Activated CD4-positive, alpha-beta T cell treated with anti-CD3 and anti-CD28 coated beads for 48 hours (primary cell): ENCODE measurements at places on chromosomes 11 and 22.

DNA sequence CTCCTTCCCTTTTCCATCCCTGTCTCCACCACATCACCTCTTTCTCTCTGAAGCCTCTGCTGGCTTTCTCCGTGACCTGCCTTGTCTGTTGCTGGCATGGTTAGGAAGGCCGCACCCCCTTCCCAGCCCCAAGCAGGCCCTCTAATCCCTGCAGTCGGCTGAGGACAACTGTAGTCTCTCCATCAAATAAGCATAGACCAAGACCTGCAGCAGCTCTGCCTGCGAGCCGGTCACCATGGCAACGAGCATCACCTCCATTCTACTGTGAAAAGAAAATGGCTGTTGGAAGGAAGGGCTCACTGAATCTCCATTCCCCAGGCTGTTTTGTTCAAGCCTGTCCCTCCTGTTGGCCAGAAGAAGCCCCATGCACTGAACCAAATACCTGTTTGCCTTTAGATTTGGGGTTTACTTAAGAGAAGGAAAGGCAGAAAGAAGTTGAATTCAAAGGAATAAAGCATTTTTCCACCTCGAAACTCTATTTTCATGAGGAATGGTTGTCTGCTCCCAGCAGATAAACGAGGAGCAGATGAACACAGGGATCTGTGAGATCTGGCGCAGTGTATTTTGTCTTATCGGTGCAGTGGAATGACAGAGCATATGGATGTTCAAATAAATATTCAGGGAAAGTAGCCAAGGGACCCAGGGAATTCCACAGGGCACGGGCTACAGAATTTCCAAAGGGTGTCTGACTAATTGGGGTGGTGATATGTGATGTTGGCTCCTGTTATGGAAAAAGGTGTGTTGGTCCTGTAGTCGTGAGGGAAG, 113.1 kb upstream of the TTC12 start:
- no peak for DNase-seq

- DNase-seq: peak; percentile 62
These were observed 19.5 kb downstream of the PIK3IP1 start for GRCh38 chr22:31272522-31273446.

GRCh38 chr11:57073128-57073527, 84.4 kb downstream of the OR5AK2 start:
- no peak for DNase-seq

GRCh38 chr11:9762531-9762930, 98.7 kb downstream of the SWAP70 start:
- DNase-seq: no peak

GRCh38 chr22:28250036-28250695, 331.1 kb upstream of the PITPNB start:
- DNase-seq: no peak
